IPS DF 19.7 (cell line): ENCODE measurements at places on chromosomes 2 and 18.

- DNase-seq, result no peak
Measured at GRCh38 chr2:16745466-16745865, 79.8 kb upstream of the CYRIA start.

- DNase-seq, result no peak
Measured at GRCh38 chr2:185998562-185999070, 260.0 kb downstream of the FSIP2 start.

- no peak for DNase-seq
Measured at GRCh38 chr2:25712455-25712854, 39.1 kb upstream of the DTNB start.

- DNase-seq, result no peak
Measured at GRCh38 chr2:240911641-240912265, 5.6 kb downstream of the CROCC2 start.

GRCh38 chr18:77077941-77078689, 54.5 kb downstream of the MBP start:
- no peak for DNase-seq

DNA sequence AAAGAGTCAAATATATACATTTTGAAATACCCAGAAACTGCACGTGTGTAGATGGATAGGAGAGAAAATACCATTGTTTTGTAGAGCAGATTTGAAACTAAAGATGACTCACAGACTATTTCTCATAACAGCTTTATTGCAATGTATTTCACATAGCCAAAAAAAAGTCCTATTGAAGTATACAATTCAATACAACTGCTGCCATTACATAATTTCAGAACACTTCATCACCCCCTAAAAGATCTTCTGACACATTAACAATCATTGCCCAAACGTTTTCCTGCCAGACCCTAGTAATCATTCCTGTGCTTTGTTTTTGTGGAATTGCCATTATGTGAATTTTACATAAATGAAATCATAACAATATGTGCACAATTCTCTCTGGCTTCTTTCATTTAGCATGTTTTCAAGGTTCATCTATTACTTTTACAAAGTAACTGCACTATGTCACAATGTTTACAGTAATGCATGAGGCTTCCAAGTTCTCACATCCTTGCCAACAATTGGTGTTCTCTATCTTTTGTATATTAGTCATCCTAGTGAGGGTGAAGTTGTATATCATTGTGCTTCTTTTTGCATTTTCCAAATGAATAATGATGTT, 378.6 kb upstream of the CWC22 start:
- DNase-seq, result no peak

DNA sequence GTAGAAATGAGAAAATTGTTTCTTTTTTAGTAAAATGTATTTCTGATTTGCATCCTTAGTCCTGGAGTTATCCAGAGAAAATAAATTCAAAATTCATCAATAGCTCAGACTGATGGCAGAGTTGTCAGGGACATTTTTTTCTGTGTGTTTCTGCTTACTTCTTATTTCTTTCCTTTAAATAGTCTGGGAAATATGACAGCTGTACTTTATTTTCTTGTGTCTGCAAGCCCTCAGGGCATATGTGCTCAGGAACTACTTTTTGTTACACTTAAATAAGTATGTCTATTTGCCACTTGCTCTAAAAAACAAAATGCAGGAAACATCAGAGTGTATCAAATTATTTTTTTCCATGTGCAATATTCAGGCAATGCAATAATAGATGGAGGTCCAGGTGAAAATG, 126.8 kb upstream of the UNC80 start:
- no peak for DNase-seq

- DNase-seq, result no peak
Measured at GRCh38 chr18:80140455-80140985, 31.5 kb downstream of the ADNP2 start.

DNA sequence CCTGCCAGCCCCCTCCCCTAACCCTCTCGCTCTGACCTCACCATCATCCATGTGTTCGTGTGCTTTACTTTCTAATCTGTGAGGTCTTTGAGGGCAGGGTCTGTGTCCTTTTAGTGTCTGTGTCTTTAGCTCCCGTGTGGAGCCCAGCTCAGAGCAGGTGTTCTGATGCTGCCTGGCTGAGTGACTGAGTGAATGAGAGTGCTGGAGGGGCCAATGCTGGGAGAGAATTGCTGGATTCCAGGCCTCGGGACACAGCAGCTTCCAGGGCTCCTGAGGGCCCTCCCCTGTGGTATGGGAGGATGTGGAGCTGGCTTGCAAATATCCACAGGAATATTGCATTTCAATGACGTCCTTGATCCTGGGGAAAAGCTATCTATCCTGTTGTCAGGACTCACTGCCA, 160.6 kb downstream of the ANKRD30B start:
- no peak for DNase-seq

GRCh38 chr2:59540864-59541263, 1012.6 kb downstream of the BCL11A start:
- no peak for DNase-seq

DNA sequence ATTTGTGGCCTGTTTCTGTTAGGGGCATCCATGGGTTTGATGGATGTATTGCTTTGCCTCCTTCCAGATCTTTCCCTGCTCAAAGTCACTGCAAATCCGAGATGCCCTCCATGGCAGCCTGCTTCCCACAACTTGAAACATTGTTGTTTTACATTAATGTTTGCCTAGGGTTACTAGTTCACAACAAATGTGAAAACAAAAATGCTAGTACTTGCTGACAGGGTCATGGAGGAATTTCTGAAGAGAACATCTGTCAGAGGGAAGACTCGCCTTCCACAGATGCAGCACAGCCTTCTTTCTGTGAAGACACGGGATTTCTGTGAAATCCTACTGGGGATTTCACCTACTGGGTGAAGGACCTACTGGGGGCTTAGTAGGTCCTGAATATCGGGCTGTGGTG, 260.0 kb upstream of the FN1 start:
- no peak for DNase-seq

DNA sequence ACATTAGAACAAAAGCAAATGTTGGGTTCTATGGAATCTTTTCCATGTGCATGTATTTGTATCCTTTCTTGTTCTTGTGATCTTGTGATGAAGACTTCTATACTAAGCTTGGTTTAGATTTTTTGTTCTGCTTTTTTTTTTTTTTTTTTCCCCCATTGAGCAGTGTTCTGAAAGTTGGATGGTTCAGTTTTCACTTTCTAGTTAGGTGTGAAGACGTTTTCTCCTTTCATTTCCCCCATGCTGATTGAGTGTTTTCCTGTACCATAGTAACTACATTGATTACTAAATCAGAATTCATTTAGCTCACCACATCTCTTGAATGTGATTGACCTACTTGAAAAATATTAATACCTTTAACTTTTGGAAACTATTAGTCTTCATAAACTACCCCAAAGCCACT, 34.1 kb downstream of the NOP58 start:
- DNase-seq, result no peak

DNA sequence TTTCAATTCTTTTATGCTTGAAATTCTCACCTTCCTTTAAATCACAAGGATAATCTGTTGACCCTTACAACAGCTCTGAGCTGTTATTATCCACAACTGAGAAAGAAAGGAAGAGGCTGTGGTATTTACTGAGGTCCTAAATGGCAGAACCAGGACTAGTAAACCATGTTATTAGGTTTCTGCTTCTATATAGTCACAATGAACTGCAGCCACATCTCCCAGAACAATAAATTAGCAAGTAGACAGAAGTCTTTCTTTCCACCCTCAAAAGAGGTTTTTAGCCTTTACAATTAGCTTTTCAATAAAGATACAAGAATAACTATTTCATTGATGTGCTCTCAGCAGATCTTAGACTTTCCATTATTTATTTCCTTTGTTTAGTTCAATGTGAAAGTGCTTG, 374.2 kb downstream of the NRXN1 start:
- DNase-seq, result no peak

DNA sequence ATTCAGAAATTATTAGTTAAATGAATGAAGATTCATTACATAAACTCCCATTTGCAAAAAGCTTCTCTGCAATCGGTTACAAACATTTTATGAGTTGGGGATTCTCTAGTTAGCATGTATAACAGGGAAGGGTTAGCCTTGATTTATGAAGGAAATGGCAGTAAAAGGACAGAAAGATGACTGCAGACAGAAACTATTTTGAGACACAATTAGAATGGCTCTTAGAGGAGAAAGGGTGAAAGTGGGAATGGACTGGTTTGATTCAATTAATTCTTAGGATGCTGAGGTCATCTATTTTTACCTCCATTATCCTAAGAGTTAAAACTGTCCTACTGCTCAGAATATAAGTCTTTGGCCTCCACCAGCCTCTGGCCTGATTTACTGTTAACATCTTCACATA, 250.8 kb upstream of the DLGAP1 start:
- no peak for DNase-seq

- no peak for DNase-seq
Measured at GRCh38 chr2:132477436-132477835, 60.8 kb downstream of the GPR39 start.

DNA sequence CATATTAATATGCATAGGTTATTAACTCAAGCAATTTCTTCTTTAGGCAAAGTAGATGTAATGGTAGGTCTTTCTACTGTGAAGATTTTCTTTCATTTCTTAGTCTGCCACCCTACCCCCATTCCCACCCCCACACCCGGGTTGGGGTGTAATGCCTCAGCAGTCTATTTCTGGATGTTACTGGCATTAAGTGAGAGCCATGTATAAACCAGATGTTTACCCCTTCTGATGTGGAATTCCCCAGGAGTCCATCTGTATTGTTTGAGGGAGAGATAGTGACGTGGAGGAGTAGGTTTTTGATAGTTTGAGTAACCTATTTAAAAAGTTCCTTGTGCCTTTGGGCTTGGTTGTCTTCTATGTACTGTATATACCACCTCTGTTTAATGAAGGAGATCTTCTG, 11.8 kb downstream of the TDRD15 start:
- DNase-seq, result no peak

- no peak for DNase-seq
Measured at GRCh38 chr2:60745761-60746160, 10.3 kb upstream of the PAPOLG start.

- DNase-seq, result no peak
Measured at GRCh38 chr2:108923736-108924579, 65.1 kb downstream of the EDAR start.
